ENCODE measurements at places on chromosomes 5 and 9.

GRCh38 chr5:102313912-102314311 is 17.8 kb upstream of the SLCO4C1 start:
- no peak for DNase-seq

GRCh38 chr9:4243113-4243512 is 56.8 kb downstream of the GLIS3 start:
- DNase-seq = no peak

DNA sequence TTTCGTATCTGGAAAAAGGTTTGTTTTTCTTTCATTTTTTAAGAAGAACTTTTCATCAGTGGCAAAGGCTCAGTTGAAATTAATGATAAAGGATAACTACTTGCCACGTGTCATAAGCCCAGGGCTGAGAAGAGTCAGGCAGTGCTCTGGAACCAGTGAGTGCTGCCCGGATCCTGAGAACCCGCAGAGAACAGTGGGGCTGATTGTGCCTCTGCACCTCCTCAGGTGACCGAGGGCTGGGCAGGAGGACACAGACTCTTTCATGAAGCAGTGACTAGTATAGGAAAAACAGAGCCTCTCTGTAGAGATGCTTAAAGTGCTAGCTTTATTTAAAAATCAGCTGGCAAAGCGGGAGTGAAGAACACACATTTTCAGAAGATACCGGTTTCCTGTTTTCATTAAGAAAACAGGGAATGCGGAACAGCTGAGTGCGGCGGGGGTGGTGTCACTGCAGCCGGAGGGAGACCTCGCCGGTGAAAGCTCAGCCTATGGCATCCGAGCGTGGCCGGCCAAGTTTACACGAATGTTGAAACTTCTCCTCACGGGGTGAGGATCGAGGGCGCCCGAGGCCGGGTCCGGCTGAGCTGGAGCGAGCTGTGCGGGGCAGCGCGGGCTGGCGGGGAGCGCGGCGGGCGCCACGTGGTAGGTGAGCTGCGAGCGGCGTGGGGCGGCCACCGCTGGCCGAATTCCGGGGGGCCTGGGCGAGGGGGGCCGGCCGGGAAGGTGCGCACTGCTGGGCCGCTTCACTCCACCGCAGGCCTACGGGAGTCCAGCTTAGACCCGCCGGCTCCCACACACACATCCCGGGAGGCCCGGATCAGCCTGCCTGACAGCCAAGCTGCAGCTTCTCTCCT is 134.7 kb upstream of the DMRT1 start:
- peak; percentile 37 for DNase-seq

- no peak for DNase-seq
Measured at GRCh38 chr5:32222723-32223470, 48.8 kb upstream of the GOLPH3 start.

DNA sequence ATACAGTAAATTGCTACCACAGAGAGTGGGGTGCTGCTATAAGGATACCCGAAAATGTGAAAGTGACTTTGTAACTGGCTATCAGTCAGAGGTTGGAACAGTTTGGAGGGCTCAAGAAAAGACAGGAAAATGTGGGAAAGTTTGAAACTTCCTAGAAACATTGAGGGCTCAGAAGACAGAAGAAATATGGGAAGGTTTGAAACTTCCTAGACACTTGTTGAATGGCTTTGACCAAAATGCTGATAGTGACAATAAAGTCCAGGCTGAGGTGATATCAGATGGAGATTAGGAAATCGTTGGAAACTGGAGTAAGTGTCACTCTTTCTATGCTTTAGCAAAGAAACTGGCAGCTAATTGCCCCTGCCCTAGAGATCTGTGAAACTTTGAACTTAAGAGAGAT is 1158.6 kb upstream of the CDH6 start:
- no peak for DNase-seq

GRCh38 chr9:134367791-134368490 is 41.7 kb downstream of the RXRA start:
- no peak for DNase-seq

GRCh38 chr9:114233491-114234185 is 78.3 kb downstream of the COL27A1 start:
- no peak for DNase-seq

DNA sequence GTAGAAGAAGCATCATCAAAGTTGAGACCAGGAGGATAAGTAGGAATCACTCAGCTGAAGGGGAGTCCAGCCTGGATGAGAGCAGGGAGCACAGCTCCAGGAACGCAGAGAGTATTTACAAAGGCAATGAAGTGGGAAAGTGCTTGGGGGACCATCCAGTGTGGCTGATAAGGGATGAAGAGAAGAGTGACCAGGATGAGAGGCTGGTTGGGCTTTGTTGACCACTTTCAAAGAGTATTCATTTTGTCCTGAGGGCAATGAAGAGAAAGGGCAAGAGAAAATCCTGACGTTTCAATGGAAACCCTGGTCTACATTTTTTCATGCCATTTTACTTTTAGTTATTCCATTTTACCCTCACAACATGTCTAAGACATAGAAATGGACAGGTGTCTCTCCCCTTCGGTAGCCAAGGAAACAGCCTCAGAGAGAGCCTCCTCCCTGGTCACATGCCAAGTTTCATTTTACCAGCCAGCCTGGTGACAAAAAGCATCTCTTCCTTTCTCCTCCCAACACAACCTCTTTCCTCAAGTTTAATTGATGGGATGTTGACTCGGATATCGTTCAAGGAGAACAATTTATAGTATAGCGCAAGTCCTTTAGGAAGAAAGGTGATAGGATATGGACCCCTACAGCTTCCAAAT is 492.7 kb upstream of the CLINT1 start:
- no peak for DNase-seq

- DNase-seq = peak; percentile 43
Measured at GRCh38 chr5:6583049-6583880, 49.6 kb downstream of the NSUN2 start.

DNA sequence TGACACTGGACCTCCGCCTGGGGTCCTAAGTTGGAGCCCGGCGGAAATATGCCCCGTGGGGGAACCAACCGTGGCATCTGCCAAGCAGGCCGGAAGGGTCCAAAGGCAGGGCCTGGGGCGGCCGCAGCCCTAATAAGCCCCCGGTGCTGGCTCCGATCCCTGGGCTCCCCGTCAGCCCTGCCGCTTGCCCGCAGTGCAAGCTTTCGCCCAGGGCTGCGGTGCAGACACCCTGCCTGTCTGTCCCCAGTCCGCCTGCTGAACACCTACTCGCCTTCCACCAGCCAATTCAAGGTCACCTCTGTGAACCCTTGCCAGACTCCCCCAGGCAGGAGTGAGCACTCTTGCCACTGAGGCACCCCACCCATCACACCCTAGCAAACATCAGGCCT is 502 bp upstream of the PTGR1 start:
- no peak for DNase-seq

DNA sequence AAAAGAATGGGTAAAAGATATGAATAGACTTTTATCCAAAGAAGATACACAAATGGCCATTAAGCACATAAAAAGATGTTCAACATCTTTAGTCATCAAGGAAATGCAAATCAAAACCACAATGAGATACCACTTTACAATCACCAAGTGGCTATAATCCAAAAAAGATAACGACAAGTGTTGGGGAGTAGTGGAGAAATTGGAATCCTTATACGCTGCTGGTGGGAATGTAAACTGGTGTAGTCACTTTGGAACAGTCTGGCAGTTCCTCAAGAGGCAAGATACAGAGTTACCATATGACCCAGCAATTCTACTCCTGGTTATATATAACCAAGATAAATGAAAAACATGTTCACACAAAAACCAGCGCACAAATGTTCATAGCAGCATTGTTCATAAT is 234.9 kb downstream of the SPATA31D1 start:
- no peak for DNase-seq

DNA sequence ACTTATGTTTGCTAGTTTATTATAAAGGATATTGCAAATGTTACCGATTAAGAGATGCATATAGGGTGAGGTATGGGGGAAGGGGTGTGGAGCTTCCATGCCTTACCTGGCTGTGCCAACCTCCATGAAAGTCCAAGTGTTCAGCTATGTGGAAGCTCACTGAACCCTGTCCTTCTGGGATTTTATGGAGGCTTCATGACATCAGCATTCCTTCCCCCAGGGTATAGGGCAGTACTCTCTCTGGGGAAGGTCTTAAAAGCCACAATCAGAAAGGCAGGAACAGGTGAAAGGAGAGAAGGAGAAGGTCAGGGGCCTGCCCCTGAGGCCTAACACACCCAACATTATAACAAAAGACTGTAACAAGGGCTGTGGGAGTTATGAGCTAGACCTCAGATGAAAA is 592.6 kb downstream of the PDE4D start:
- no peak for DNase-seq

DNA sequence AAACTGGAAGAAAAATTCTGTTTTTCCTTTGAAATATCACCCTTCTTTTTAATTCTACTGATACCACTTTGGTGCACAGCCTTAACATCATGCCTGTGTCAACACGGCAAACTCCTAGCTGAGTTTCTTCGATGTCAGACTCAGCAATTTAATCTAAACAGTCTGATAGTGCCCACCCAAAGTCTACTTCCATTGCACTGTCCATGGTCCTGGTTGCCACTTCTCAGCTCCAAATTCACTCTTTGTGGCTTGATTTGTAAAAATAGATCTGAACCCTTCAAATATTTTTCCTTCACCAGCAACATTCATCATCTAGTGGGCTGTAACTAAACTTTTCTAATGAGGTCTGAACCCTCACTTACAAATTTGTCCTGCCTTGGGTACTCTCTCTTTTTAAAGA is 107.8 kb downstream of the NUDT12 start:
- DNase-seq = no peak

- DNase-seq = no peak
Measured at GRCh38 chr5:160105686-160106360, 13.4 kb downstream of the PWWP2A start.

DNA sequence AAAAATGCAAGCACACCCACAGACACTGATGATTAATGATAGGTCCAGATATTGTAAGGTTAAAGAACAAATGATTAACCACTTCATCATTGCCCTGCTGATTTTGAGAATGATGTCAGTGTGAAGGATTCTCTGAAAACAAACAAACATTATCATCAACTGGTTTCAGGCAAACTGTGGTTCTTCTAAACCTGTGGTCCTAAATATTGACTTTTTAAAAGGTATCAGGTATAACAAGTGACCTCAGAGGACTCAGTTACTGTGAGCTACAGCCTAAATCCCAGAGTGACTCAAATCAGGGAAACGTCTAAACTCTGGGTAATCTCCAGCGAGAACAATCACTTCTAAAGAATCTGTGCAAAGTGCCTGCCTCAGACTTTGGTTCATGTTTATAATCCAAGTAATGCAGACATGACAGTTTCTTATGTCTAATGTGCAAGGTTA is 172.3 kb upstream of the CDH6 start:
- DNase-seq = no peak

GRCh38 chr5:1501372-1502045 is 22.3 kb downstream of the LPCAT1 start:
- no peak for DNase-seq

DNA sequence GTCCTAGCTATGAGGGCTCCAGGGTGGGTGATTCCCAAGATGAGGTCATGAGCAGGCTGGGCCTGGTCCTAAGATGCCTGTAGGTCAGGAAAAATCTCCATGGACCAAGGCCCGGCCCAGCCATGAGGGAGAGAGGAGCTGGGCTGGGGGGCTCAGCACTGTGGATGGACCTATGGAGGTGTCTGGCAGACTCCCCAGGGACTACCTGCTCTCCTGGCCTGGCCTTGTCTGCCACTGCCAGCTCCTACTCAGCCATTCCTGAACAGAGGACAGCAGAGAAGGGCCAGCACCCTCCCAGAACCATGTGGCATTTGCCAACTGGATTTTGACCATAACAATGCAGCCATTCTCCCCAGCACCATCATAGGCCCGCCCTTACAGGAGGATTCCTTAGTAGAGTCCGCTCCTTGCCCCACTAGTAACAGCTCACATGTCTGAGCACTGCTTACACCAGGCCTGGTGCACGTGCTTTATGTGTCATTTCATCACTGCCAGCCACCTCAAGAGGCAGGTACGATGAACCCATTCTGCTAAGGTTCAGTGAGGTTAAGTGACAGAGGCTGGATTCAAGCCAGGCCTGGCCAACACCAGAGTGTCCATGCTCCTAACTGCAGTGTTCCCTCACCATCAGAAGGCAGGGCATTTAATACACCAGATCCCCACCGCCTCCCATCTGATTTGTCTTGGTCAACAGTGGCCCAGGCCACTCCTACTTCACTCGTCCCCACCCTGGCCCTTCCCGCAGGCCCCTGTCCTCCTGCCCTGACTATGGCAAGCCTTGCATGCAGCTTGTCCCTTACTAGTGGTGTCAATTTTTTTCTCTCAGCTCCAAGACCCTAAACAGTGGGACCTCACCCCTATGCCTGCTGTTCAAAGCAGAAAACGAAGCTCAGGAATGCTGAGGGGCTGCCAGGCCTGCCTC is 669 bp downstream of the IL13 start:
- DNase-seq = no peak

DNA sequence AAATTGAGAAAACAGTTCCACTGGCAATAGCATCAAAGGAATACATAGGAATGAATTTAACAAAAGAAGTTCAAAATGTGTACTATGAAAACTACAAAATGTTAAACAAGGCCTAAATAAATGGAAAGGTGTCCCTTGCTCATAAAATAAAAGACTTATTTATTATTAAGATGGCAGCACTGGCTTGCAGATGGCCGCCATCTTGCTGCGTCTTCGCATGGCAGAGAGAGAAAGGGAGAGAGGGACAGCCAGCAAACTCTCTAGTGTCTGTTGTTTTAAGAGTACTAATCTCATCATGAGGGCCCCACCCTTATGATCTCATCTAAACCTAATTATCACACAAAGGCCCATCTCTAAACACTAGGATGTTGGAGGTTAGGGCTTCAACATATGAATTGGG is 47.1 kb downstream of the ABLIM3 start:
- no peak for DNase-seq

- DNase-seq = no peak
Measured at GRCh38 chr5:39302472-39302871, 61.8 kb downstream of the C9 start.

GRCh38 chr5:75457161-75457560 is 54.3 kb downstream of the CERT1 start:
- no peak for DNase-seq

DNA sequence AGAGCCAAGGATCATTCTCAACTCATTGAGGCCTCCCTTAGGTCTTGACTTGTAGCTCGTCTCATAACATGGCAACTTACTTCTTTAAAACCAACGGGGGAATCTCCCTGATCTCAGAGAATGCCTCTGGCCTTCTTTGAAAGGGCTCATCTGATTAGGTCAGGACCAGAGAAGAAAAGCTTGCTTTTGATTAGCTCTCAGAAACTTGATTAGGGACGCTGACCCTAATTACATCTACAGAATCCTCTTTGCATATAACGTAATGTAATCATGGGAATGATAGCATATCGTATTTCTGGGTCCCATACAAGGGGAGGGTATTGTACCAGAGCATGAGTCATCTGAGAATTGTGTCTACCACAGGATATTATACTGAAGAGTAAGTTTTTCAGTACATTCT is 125.1 kb upstream of the SH3GL2 start:
- no peak for DNase-seq

- no peak for DNase-seq
Measured at GRCh38 chr9:134995792-134996120, 78.0 kb upstream of the FCN1 start.

DNA sequence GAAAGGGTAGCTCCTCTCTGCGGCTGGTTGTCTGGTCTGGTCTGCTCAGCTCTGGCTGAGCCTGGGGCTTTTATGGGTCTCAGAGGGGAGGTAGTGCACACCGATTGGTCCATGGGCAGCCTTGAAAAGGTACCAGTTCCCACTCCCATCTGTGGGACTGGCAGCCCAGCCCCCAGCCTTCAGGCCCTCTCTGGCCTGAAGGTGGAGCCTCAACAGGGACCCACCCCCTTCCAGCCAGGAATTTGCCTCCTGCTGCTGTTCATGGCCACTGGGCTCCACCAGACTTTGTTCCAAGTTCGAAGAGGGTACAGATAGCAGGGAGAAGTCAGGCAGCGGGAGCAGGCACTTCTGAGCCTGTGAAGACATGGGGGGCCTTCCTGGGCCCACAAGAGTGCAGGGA is 165.3 kb upstream of the SLC27A6 start:
- DNase-seq = no peak

Measured in stimulated activated CD4-positive, alpha-beta T cell treated with anti-CD3 and anti-CD28 coated beads, Interleukin-2, amount 100 ng/mL, for 24 hours (primary cell).